Suprapubic skin (tissue), 4 donors: ENCODE measurements at places on chromosomes 1 and 21.

DNA sequence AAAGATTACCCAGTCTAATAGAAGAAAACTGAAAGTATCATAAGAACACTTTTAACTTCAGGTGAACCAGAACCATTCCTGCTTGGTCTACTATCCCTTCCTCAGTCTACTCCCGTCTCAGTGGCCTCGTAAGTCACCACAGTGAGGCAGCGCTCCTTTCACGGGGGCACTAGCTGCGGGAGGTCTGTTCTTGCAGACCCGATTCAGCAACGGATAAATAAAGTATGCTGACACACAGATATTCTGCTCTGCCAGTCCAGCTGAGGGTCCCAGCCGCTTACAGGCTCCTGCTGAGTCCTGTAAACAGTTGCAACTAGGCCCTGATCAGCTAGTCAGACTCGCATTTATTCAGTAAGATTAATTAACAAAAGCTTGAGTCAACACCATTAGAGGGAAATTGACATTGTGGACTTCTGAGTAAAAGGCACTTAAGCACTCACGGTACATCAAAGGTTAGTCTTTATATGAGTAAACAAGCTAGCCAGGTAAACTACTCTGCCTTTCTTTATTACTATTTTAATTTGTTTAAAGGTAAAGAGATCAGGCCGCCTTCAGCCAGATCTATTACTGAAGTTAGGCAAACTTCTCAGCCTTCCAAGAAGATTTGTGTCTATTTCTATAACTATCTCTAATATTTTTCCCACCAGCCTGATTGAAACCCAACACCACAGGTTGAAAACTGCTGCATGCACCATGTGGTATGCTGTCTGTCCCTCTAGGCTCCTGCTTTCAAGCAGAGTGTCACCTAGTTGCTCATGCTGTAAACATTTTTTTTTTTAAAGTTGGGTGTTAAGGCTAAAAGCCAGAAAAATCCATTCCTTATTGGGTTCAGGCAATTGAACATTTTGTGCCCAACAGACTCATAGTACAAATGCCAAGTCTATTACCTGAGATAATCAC lies 87.7 kb downstream of the INTS7 start:
- DNase-seq: no peak

DNA sequence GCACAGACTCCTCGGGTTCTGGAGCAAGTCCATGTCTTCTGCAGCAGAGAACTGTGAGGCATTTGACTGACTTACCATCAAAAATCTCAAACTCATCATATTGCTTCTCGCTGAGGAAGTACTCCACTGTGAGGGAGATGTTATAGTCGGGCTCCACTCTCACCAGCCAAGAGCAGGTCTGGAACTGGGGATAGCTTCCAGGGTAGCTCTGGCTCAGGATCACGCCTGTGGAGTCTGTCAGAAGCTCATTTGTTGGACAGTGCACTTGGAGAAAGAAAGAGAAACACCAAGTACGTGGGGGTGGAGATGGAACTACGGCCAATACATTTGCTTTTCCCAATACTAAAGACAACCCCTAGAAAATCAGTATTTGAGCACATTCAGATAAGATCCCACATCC lies 111.1 kb downstream of the ZSCAN20 start:
- DNase-seq: no peak

GRCh38 chr1:209506101-209506500 lies 77.4 kb upstream of the CAMK1G start:
- no peak for DNase-seq

GRCh38 chr1:46278807-46279206 lies 24.6 kb downstream of the LRRC41 start:
- no peak for DNase-seq

GRCh38 chr1:191895462-191896058 lies 262.7 kb upstream of the RGS18 start:
- no peak for DNase-seq

DNA sequence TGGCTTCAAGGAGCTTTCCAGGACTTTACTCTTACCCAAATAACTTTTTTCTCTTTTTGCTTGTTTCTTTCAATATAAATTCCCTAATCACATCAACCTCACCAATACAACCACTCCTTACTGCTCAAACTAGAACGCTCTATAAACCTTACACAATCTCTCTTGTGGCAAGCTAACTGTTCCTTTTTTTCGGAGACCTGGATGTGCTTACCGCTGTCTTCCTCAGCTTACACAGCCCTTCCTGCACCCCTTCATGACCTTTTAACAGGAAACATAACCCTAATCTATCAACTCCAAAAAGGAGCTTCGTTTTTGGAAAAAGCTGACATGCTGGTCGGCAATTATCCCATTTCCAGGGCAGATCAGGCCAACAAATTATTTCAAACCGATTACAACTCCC lies 24.1 kb upstream of the SLC2A5 start:
- DNase-seq: no peak

DNA sequence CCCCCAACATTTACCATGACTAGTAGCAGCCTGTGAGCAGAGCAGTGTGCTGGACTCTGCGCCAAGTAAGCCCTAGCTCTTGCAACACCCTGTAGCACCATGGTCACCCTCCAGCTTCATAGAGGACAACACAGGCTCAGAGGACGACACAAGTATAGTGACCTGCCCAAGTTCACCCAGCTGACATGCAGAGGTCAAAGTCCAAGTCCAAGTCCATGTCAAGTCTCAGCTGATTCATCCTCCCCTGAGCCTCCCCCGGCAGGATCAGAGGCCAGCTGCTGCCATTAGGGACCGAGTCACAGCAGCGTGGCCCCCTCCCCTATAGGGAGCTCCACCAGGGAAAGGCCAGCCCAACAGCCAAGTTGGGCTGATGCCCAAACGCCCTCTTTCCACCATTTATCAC lies 15.9 kb downstream of the SDC3 start:
- no peak for DNase-seq

- DNase-seq: no peak
These were observed 6.2 kb downstream of the HSD11B1 start for GRCh38 chr1:209710847-209711246.

DNA sequence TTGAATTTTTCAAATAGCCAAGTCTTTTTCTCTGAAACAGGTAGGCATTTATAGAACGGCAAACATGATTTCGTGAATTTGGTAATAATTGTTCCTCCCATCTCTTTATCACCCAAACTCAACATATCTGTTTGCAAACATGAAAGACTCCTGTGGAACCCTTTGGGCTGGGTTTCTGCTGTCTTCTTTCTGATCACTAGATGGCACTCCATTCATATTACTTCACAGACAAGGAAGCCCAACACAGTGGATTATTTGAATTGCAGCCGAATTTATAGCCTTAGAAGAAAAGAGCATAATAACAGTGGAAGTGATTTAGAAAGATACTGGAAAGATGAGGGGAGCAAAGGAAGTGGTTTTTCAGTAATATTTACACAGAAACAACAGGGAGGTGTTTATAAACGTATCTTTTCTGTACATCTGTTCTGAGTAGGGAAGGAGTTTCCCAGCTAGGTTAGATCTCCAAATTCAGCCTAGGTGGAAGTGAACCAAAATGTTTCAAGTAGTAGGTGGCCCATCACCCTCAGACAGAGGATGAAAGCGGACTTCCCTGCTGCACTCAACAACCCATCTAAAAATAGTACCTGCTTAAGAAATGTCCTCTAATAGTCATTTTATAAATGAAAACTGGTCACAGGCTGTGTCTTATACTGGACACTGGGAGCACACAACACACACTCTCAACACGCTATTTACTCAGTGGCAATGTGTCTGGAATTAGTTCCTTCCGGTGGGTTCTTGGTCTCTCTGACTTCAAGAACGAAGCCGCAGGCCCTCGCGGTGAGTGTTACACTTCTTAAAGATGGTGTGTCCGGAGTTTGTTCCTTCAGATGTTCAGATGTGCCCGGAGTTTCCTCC lies 67.6 kb downstream of the MAP3K21 start:
- no peak for DNase-seq

- no peak for DNase-seq
These were observed 134.1 kb upstream of the VAMP3 start for GRCh38 chr1:7636795-7637526.

- DNase-seq: no peak
These were observed 110.5 kb downstream of the HHAT start for GRCh38 chr1:210438928-210439841.

DNA sequence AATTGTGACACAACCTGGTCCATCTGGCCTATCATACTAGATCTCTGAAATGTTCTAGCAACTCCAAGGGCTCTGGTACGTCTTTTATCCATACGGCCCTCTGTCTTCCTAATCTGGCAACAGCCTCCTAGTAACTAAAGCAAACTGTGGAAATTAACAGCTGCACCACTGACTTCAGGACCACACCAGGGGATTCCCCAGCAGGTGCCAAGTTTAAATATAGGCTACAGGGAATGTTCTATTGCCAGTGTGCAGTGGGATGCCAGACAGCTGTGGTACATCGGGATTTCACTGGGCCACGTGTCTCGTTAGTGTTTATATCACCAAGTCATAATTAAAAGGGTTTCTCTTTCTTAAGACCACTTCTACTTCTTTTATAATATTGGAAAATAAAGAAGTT lies 94.3 kb downstream of the RGS2 start:
- no peak for DNase-seq

DNA sequence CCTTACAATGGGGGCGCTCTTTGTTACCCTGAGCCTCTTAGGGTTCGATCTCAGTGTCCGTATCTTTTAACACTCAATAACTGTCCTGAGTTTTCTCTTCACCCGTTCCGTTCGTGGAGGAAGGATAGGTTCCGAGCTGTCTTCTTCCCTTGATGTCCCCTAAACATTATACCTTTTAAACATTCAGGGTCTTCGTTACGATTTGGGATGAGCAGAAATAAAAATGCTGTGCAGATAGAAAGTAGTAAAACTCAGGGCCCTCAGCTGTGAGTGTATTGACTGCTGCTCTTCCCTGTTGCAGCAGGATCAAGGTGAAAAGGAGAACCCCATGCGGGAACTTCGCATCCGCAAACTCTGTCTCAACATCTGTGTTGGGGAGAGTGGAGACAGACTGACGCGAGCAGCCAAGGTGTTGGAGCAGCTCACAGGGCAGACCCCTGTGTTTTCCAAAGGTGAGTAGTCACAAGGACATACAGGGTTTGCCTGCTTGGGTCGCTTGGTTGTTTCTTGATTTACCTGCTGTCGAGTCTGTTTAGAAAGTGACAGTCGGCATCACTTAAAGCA lies 784 bp downstream of the RPL11 start:
- DNase-seq: no peak

DNA sequence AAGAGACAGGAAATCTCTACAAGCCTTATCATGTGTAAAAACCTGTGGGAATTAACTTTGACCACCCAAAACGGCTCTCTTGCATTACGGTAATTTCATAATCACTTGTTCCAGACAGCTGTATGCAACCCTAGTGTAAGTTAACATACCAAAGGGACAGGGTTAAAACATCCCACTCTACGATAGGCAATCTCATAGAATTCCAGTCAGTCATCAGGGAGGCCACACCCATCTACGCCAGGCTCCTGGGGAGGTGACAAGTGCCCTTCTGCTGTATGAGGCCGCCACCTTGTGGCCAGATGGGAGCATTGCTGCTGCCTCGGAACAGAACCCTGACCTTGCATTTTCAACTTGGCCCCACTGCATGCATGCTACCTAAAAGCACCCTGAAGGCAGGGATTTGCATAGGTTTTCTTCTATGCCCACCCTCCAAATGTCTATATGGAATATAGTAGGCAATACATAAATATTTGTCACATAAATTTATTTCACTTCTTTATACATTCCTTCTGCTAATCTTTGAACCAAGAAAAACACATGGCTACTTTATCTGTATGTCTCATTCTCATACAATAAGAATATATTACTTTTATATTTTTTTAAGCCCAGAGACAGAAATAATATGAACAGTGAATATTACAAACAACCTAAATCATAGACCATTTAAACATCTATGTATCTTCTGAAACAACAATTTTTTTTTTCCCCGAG lies 12.6 kb downstream of the HSF2BP start:
- peak; percentile 95 for DNase-seq

DNA sequence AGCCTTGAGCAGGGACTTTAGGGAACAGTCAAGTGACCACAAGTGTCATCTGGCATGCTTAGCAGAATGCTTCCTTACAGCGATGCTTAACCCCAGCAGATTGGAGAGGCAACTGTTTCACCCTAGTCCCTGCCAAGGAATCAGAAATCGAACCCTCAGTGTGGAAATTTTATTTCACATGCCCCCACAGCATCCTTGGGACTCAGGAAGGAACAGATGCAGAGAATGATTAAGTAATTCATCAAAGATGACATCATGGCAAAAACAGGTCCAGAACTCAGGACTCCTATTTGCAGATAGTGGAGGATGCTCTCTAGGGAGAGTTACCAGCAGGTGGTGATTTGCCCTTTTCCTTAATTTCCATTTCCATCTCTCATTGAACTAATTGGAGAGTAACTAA lies 333.0 kb upstream of the KAZN start:
- no peak for DNase-seq

- no peak for DNase-seq
These were observed 5.4 kb downstream of the CYP4B1 start for GRCh38 chr1:46804027-46804889.

DNA sequence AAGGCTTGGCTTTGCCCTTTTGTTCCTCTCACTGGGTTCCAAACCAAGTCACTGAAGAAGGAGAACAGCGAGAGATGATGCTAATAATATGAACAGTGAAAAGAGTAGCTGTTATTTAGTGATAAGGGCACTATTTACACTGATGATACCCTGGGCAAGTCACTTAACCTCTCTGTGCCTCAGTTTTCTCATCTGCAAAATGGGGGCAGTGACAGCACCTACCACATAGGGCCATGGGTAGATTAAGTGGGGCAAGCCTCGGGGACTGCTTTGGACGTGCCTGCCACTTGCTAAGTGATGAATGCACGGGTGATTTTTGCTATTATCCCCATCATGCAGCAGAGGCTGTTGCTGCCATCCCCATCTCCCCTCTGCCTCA lies 9.2 kb downstream of the ATP13A2 start:
- no peak for DNase-seq

- DNase-seq: no peak
These were observed 146.6 kb downstream of the TLR5 start for GRCh38 chr1:222996310-222996975.

DNA sequence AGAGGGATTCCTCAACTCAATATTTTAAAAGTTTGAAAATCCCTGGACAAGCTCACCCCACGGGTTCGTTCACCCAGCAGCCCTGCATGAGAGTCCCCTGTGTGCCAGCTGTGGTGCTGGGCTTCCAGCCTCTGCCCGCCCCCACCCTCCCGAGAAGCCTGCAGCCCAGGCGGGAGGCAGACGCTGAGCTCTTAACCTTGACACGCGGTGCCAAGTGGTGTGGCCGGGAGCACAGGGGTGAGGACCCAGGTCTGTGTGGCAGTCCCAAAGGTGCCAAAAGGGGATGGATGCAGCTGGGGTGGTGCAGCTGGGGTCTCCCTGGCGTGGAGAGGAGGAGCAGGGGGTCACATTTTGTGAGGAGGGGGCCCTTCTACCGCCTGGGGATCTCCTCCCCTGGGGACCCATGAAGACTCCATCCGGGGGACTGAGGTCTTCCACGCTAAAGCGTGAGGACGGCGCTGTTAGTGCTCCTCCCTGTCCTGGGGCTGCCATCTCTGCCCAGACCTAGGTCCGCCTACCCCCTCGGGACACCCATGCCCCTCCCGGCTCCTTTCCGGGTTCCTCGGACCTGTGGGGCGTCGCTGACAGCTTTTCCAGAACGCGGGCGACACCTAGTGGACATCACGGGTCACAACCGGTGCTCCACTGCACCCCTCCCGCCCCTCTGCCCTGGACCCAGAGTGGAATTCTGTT lies 12.9 kb downstream of the PLA2G2F start:
- peak; percentile 94 for DNase-seq

GRCh38 chr1:83632906-83633305 lies 366.0 kb downstream of the TTLL7 start:
- no peak for DNase-seq

GRCh38 chr1:86846164-86846647 lies 67.7 kb downstream of the SELENOF start:
- DNase-seq: no peak
